ENCODE measurements at places on chromosomes 2 and 18.

- no peak for DNase-seq
Measured at GRCh38 chr2:30920511-30920910, 113.3 kb upstream of the CAPN13 start.

- no peak for DNase-seq
Measured at GRCh38 chr2:111160758-111161157, 40.0 kb downstream of the BCL2L11 start.

- DNase-seq = no peak
Measured at GRCh38 chr2:46018773-46019591, 278.2 kb upstream of the EPAS1 start.

- DNase-seq = no peak
Measured at GRCh38 chr2:219460424-219460926, 25.8 kb downstream of the SPEG start.

GRCh38 chr2:188881434-188881833, 92.7 kb upstream of the COL3A1 start:
- DNase-seq = no peak

GRCh38 chr18:3624935-3625741, 175.2 kb downstream of the TGIF1 start:
- DNase-seq = no peak

DNA sequence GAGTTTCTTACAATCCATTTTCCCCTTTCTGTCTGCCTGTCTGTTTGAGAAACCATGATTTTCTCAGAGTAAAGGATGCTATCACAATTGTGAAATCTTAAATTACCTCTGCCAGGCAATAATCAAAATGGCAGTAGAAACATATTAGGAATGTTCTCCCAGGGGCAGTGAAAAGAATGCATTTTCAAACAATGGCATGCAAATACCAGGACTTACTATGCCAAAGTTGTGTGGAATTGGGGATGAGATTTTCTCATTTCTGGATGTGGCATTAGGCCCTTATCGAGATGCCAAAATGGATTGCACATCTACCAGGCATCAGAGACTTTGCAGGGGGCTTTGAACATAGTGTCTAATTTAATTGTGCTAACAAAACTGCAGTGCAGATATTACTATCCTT, 821.4 kb downstream of the RNF144A start:
- DNase-seq = no peak

- no peak for DNase-seq
Measured at GRCh38 chr2:40087434-40087833, 308.4 kb upstream of the THUMPD2 start.

DNA sequence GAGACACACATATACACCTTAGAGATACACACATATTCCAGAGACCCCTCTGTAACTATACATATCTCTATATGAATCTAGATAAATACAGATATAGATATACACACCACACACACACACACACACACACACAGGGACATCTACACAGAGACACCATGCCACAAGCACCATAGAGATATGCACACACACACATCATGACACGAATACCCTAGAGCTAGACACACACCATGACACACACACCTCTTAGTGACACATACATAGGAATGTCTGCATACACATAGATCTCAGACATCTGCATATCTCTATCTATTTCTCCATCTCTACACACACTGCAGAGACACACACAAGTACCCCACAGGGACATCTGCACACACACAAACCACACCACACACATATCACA, 270.0 kb downstream of the CYRIA start:
- no peak for DNase-seq

DNA sequence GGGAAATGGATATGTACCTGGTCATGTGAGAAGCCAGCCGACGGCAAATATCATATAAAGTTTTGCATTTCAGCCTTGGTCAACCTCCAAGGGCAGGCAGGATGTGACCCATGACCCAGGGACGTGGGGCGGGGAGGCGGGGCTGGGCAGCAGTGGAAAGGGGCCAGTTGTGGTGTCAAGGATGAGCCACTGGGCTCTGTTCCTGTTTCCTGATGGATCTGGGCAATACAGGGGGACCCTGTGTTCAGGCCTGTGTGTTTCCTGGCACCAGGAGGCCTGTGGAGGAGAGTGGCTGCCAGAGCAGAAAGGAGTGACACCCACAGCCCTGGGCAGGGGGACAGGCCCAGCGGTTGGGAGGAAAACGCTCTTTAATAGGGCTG, 106.9 kb downstream of the GATA6 start:
- no peak for DNase-seq

DNA sequence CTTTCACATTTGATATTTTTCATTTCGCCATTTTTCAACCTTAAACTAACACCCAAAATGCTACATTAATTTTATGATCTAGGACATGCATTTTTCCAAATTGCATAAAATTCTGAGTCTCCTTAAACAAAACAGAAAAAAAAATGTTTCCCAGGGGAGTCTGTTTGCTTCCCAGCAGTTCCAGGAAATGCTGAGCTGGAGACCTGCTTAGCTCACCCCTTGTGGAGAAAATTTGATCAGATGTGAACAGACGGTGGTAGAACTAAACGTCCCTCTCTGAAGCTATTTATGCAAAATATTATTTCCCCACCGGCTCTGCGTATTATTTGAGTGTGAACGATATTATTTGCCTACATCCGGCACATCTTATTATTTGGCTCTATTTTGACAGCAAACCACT, 74.9 kb upstream of the AGAP1 start:
- no peak for DNase-seq

DNA sequence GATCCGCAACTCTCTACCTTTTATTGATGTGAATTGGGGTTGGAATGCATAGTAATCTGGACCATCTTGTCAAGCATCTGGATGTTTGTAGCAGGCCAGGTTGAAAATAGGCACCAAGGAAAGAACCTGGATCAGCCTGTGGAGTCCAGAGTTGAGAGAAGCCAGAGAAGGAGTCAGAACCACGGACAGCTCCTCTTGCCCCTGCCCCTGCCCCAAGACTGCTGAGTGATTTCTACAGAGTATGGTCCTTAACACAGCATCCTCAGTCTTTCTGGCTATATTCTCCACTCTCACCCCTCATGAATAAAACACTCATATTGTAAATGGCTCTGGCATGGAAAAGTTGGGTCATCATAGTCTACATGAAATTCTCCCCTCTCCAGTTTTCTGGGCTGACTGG, 154.6 kb downstream of the LOXHD1 start:
- DNase-seq = no peak

DNA sequence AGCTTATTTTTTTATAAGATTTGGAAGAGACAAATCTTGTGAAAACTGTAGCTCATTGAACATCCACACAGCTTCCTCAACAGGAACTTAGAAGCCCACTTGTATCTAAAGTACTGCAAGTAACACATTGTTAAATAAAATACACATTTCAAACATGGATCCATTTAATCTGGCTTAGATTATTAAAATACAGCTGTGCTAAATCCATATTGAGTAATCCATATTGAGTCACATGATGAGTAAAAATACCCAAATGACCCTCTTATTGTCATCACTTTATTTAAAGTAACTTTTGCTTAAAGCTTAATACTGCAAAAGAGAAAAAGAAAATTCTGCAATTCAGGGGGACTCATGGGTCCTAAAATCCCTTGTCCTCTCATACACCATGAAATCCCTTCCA, 133.3 kb downstream of the OSR1 start:
- DNase-seq = no peak

GRCh38 chr2:100052650-100053049, 89.7 kb downstream of the AFF3 start:
- DNase-seq = no peak

All from GM12864 (cell line).